ENCODE measurements at places on chromosomes 2 and 18.

GRCh38 chr2:49210191-49210590 lies 55.9 kb upstream of the FSHR start:
- peak; percentile 39 for DNase-seq

DNA sequence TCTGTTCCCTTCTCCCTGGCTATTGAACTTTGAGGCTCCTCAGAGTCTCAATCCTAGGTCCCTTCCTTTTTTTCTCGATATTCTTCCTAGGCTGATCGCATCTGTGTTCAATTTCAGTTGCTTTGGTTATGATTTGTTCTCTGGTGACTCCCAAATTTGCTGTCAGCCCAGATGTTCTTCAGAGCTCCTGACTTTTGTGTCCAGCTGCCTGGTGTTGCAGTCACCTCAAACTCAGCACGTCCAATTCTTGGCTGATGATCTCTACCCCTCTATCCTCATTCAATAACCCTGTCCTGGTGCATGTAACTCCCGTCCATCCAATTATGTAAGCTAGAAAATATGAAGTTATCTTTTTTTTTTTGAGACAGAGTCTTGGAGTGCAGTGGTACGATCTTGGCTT lies 31.4 kb downstream of the DIS3L2 start:
- no peak for DNase-seq

DNA sequence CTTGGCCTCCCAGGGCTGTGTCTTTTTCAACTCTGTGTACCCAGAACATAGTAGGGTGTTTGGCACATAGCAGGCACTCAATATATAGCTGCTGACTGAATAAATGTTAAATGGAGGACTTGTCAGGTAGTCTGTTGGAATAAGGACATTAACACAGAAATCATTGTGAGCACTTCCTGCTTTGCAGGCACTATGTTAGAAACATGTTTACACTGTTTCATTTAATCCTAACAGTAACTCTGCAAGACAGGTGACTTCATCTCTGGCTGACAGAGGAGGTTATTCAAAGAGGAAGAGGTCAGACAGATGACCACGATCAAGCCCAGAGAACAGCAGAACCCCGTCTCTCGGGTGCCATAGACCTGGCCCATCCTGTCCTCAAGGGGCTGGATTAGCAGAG lies 28.0 kb upstream of the PIEZO2 start:
- DNase-seq = no peak

DNA sequence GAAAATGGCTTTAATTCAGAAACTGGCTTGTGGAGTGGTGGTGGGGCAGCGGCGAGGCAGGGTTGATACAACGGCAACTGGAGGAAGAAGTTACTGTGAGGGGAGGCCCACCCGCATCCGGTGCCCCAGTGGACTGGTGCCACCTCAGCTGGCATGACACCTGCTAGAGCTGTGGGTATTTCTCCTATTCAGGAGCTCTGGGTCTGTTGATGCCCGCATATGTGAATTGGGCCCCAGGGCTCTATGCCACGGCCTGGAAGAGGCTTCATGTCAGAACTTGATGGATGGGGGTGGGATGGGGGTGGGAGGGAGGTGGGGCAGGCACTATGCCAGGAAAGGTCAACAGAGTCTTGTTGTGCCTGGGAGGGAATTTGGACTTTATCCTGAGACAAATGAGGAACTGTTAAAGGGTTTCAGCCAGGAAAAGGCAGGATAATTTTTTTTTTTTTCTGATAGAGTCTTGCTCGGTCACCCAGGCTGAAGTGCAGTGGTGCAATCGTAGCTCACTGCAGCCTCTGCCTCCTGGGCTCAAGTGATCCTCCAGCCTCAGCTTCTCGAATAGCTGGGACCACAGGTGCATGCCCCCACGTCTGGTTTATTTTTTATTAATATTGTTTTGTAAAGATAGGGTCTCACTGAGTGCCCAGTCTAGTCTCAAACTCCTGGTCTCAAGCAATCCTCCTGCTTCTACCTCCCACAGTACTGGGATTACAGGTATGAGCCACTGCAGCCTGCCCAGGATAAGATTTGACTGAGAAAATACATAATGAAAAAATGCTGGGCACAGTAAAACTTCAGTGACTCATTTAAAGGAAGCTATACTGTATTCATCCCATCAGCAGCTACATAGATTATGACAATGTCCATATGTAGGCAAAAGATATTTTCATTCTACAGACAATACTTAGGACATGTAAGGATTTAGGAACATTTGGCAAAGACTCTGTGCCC lies 52.6 kb downstream of the SH2D6 start:
- peak; percentile 60 for DNase-seq

GRCh38 chr2:222310747-222311318 lies 12.0 kb upstream of the PAX3 start:
- DNase-seq = no peak

All from NCI-H82 (cell line).